AG10803 (cell line): ENCODE measurements at places on chromosomes 11 and 22.
A peak's percentile ranks its signal among the peaks of the same experiment; 100 is the strongest.

- no peak for DNase-seq
These were observed at the start of gene HTR3A for GRCh38 chr11:113974741-113975470. TSS of gene HTR3A (plus strand) at chr11:113975108. CDS start at chr11:113975326, 218 bp downstream.

DNA sequence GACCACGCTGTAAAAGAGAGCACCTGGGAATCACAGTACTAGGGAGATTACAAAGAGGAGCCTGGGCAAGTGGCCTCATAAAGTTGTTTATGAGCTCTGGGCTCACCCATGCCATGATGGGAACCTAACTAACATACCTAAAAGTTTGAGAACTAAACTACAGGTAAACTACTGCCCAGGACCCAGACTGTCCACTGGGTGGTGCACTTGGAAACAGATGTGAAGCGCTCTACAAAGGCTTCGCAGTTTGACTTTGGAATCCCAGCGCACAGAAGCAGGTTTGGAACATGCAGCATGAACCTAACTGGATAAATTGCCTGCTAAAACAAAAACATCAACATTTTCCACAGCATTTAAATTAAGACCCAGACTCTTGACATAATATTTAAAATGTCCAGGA lies 418.6 kb downstream of the FAM181B start:
- no peak for DNase-seq

GRCh38 chr11:86477495-86478155 lies 102.9 kb downstream of the CCDC81 start:
- DNase-seq: no peak

DNA sequence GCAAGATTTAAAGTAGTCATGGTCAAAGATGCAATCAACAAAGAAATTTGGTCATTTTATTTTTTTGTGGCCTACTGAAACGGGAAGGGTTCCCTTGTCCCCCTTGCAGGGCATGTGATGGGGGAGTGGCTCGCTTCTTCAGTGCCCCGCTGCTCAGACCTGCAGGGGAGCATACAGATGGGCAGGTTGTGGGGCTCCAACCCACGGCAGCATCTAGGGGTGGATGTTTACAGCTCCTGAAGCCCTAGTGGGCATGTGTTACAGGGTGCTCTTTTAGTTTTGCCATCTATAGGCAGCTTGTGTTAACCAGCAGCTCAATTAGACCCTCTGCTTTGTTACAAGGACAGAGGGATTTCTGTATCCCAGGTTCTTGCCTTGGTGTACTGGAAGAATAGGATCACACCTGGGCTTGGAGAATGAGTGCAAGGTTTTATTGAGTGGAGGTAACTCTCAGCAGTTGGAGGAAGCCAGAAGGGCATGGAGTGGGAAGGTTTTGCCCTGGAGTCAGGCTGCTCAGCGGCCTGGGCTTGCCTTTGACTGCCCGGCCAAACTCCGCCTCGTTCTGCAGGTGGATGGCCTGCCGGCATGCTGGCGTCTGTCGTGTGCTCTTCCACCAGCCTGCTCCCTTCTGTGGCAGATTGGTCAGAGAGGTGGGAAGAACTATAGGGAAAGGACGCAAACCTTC lies 9.4 kb downstream of the GSTP1 start:
- DNase-seq: no peak

GRCh38 chr22:27609451-27609888 lies 192.1 kb downstream of the MN1 start:
- DNase-seq: no peak

- no peak for DNase-seq
These were observed 276.5 kb downstream of the ETS1 start for GRCh38 chr11:128310676-128311445.

DNA sequence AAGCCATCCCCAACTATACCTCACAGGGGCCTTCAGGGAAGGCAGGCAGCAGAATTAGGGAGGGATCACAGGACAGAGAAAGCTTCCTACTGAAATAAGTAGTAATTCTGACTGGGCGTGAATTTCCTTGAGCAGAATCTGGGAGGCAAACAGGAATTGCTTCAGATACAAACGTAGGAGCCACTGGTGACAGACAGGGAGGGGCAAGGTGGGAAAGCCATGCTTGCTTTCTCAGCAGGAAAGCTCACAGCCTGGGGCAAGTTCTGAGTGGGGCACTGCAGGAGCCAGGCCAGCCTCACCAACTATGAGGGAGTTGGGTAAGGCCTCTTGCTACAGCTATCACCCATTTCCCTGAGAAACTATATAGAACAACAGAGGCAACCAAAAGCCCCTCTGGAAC lies 43.6 kb downstream of the ARHGAP32 start:
- no peak for DNase-seq

GRCh38 chr22:45455621-45456020 lies 42.1 kb downstream of the RIBC2 start:
- DNase-seq: peak; percentile 60

DNA sequence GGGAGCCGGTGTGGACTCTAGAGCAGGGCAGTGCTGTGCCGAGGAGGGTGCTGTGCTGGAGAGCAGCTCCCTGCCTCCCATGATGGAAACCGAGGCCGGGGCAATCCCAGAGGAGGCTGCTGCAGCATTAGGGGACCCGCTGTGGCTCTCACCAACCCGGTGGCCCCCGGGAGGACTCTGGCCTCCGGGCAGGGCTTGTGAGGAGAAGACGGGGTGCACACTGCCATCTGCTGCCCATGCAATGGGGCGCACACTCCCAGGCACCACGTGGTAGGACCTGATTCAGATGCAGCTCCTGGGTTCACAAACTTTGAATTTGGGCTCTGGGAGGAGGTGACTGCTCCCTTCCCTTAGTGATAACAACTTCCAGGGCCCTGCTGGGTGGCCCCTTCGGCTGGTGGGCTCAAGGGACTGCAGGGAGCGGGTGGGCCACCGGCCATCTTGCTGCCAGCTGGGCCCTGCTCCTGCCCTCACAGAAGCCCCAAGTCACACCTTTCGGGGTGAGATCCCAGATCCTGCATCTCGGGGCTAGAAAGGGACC lies 93.8 kb upstream of the FGF3 start:
- no peak for DNase-seq

DNA sequence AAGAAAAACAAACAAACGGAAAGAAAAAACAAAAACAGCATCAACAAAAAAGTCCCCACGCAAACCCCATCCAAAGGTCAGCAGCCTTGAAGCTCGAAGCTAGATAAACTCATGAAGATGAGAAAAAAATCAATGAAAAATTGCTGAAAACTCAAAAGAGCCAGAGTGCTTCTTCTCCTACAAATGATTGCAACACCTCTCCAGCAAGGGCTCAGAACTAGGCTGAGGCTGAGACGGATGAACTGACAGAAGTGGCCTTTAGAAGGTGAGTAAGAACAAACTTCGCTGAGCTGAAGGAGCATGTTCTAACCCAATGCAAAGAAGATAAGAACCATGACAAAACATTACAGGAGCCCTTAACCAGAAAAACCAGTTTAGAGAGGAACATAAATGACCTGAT lies 18.4 kb upstream of the FTH1 start:
- DNase-seq: no peak

- DNase-seq: no peak
These were observed 59.1 kb upstream of the FGF3 start for GRCh38 chr11:69878144-69878883.

- DNase-seq: no peak
These were observed 330.4 kb downstream of the BRD1 start for GRCh38 chr22:49497266-49497665.
